GM04503 (cell line): ENCODE measurements at places on chromosomes 7 and 10.

GRCh38 chr10:79072041-79072441 is 3.3 kb downstream of the ZMIZ1 start:
- DNase-seq: no peak

- no peak for DNase-seq
These were observed 132.6 kb downstream of the NXPH1 start for GRCh38 chr7:8566016-8566415.

DNA sequence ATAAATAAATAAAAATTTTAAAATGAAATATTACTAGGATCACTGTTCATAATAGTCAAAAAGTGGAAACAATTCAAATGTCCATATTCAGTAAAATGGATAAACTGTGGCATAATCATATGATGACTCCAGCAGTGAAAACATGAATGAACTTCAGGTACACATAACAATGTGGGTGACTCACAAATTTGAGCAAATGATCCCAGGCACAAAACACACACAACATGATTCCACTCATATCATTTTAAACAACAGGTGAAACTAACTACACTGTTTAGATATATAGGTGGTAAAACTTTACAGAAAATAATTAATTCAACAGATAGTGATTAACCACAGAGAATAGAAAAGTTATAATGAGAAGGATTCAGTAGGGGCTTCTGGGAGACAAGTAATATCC is 14.7 kb upstream of the SAMD8 start:
- DNase-seq: no peak

DNA sequence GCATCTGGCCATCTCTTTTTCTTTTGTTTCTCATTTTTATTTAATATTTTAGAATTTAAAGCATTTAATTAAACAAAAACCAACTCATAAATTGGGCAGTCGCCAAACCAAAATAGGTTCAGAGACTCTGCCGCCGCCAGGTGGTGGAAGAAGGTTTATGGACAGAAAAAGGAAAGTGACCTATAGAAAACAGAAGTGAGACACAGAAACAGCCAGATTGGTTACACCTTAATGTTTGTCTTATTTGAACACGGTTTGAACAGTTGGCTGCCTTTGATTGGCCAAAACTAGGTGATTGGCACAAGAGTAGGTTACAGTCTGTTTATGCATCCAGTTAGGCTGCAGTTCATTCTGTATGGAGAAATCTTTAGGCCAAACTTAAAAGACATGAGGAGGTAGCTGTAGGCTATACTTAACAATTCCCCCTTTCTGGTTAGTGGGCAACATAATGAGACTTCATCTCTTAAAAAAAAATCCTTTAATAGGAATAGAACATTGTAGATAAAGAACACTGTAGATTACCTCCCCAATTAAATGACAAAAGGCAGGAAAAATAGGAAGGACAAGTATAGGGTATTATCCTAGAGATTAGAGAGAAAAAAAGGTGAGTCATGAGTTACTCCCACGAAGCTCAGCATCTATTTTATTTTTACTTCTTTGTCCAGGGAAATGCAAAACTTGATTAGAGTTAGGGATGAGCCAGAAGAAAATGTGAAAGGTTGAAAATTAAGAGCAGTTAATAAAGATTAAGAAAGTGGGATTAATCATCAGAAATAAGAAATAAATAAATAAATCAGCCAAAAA is 23.9 kb upstream of the CYCS start:
- no peak for DNase-seq

- DNase-seq: no peak
These were observed 173.6 kb downstream of the ARHGAP12 start for GRCh38 chr10:31754803-31755624.

GRCh38 chr7:23742051-23742450 is 32.0 kb downstream of the STK31 start:
- DNase-seq: no peak

- no peak for DNase-seq
These were observed 9.3 kb downstream of the TFEC start for GRCh38 chr7:116021237-116021636.

DNA sequence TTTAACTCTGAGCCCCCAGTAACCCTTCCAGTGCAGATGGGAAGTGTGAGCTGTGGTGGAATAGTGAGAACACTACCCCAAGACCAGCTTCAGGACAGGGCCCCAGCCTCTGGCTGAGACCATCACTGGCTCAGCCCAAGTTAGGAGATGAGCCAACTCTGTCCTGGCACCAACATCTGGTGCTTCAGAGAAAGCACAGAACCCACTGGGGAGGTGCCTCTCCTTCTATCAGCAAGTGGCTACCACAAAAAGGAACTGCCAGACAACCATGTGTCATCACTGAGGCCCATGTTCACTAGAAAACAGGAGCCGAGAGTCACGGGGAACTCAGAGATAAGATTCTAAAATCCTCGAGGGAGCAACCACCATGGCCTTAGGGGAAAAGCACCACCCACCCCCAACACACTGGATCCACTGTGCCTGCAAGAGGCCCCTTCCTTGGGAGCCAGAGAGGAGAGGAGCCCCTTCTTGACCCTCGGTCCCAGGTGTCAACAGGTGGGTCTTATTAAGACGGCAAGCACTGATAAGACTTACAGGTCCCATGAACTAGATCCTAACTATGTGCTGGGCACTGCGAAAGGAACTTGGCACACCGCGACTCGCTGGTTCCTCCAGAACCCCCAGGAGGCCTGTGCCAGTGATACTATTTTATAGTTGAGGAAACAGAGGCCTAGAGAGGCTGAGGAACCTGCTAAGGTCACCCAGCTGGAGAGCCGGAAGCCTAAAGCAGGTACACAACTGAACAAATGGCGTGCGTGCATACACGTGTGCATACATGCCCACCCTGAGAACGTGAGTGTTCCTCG is 102.7 kb downstream of the FAM53B start:
- DNase-seq: peak; percentile 28

GRCh38 chr10:110840225-110840922 is 31.4 kb upstream of the PDCD4 start:
- no peak for DNase-seq

DNA sequence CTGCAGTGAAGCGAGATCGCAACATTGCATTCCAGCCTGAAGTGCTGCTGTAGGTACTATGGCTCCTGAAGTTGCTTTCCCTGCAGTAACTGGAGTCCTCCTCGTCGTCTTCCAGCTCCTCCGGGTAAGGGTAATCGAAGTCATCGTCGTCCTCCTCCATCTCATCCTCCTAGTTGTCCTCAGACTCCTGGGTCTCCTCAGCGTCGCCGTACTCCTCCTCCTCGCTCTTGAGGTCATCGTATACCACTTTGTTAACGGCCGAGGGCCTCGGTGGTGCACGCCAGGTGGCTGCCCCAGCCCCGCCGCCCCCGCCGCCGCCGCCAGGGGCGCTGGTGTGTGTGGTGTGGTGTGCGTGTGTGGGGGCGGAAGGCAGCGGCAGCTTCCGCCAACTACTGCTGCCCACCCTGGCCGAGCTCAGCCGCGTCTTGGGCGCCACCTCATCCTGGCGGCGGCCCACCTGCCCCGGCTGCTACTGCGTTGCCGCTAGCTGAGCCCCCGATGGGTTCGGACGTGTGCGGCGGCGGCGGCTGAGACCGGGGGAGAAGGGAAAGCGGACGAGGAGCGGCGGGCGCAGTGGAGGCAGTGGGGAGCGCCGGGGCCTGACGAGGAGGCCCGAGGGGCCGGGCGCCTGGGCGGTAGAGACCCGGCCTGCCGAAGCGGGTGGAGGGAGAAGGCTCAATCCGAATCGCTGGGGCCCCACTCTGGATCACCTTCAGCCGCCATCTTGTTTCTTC is 11.8 kb upstream of the ACBD5 start:
- DNase-seq: no peak

DNA sequence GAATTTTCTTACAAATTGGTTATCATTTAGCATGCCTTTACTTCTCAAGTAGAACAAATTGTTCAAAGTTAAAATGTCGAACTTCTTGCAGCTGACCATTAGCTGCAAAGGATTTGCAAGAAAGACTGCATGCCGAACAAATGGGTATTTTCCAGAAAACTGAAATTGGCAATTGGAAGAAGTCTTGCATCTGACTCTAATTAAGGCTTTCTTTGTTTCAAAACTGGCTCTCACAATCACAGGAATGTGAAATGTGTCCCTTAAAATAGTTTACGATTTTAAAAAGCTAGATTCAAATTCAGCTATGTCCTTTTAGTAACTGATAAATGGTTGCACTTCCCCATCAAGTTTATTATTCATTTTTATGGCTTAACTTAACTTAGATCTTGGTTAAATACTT is 207.9 kb downstream of the ARL4A start:
- peak; percentile 34 for DNase-seq

DNA sequence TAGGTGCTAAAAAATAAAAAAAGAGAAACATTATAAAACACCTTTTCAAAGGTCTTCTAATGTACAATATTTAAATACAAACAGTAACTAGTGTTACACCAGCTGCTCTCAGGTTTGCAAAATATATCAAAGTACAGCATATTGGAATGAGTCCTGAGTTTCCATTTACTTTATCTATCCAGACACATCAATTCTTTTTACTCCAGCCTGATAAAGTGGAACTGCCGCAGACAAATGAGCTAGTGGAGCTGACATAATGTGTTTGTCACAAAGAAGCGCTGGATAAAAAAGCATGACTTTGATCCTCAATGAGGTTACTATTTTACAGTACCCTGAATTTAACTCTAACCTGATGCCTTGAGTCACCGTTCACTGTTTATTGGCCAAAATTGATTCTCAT is 1243.1 kb downstream of the GATA3 start:
- no peak for DNase-seq

DNA sequence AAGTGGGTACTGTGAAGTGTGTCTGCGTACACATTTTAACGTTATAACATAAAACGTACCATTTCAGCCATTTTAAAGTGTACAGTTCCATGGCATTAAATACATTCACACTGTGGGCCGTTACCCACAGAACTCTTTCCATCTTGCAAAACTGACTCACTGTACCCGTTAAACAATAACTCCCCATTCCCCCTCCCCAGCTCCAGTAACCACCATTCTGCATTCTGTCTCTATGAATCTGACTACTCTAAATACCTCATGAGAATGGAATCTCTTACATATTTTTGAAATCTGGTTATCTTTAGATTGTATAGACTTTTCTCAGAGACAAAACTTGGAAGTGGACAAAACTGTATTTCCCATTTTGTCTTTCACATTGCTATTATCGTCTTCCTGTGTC is 9.3 kb downstream of the ARL3 start:
- DNase-seq: no peak

GRCh38 chr7:17968791-17969715 is 28.8 kb upstream of the SNX13 start:
- no peak for DNase-seq

GRCh38 chr10:78920011-78920410 is 148.8 kb upstream of the ZMIZ1 start:
- DNase-seq: no peak

GRCh38 chr10:88857831-88858230 is 6.2 kb upstream of the ANKRD22 start:
- DNase-seq: no peak

- no peak for DNase-seq
These were observed 34.0 kb upstream of the EBLN1 start for GRCh38 chr10:22251751-22252223.

GRCh38 chr7:154424350-154424749 is 372.2 kb downstream of the DPP6 start:
- DNase-seq: no peak

DNA sequence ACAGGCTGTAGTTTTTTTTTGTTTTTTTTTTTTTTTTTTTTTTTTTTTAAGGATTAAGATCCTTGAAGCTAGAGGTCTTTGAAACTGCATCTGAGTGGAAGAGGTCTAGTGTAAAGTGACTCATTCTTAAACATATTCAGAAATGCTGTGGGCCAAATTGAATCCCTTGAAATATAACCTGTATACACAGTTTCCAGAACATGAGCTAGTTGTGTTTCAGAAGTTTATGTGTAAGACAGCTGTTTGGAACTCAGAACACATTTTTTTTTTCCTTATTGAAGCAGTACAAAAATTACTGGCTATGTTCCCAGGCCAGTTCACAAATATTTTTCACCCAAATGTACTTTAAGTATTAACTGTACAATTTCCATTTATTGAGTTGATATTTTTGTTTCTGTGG is 67.9 kb downstream of the PPP1R9A start:
- no peak for DNase-seq

DNA sequence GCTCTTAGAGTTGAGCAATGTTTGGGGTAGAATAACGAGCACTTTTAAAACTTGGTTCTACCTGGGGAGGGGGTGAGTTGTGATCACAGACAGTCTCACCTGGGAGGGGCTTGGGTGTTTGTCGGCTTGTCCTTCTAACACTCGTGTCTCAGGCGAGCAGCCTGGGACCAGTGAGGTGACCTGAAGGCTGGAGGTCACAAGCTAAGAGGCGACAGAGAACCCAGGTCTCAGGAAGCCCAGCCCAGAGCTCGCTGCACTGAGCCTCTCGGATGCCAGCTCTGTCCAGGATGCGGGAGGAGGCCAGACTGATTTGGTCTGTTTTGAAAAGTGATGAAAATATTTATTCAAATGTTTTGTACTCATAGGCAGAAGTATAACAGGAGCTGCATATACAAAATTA is 11.8 kb downstream of the HTRA1 start:
- no peak for DNase-seq

DNA sequence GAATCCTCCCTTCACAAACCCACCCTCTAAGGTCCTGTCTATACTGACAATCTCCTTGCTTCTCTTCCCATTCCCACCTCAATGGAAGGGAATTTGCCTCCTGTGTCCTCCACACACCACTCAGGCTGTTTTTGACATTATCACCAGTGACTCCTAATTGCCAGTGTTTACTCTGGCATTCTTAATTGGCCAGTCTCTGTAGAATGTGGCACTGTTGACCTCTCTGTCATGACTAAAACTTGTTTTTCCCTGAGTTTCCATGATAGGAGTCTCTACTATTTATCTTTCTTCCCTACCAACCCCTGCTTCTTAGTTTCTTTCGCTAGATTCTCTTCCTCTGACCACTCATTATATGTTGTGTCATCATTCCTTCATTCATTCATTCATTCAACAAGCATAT is 12.1 kb downstream of the SLC16A12 start:
- no peak for DNase-seq

- DNase-seq: no peak
These were observed 2.2 kb upstream of the DLX5 start for GRCh38 chr7:97026715-97027426.

DNA sequence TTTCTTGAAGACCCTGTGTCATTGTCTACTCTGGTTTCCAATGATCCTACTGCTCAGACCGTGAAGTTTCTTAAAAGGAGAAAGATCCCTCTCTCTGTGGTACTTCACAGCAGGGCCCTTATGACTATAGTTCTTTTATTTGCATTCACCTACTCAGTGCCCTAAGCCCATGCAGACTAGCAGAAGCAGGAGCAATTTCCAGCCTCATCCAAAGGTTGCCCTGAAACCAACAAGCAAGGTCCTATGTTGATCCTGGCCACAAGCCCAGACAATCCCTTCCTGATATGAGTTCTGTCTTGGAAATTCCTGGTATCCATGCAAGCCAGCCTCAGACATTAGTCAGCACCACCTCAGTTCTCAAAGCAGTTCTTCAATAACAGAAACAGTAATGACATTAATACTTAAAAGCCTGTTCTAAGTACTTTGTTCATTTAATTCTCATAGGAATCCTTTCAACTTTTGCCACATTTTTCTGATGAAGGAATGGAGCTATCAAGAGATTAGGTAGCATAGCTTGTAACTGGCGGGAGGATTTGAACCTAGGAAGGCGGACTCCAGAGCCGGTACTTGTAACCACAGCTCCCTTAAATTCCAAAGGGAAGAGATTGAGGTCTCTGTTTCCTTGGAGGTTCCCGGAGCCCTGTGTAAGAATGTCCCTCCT is 58.1 kb upstream of the ST8SIA6 start:
- DNase-seq: peak; percentile 87
